Stimulated activated CD4-positive, alpha-beta T cell treated with anti-CD3 and anti-CD28 coated beads, TNF-alpha, amount 100 ng/mL, for 48 hours (primary cell): ENCODE measurements at places on chromosomes 3 and 15.
A peak's percentile ranks its signal among the peaks of the same experiment; 100 is the strongest.

- DNase-seq = no peak
Observed at GRCh38 chr3:35849963-35850362, 210.6 kb downstream of the ARPP21 start.

DNA sequence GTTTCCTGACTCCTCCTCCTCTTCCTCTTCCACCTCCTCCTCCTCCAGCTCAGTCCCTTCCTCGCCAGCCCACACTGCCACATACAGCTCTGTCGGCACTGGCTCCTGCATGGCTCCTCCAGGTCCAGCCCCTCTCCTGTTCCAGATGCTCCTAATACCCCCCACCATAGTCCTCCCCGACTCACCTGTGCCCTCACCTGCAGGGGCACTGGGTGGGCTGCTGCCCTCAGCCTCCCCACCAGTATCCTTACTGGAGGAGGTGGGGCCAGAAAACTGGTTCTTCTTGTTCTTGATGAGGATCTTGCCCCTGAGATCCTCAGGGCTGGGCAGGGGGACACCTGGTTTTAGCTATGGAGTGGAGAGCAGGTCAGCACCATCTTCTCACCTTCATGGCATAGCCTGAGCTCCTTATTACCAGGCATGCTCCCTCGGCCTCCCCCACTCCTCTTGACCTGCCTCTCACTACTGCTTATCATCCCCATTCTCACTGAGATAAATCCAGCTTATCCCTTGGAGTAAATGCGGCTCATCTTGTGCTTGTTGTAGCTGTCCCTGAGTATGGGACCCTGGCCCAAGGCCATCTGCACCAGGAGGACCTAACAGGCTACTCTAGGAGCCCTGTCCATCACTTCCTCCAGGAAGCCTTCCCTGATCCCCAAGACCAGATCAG lies 11.0 kb downstream of the PLCB2 start:
- DNase-seq = no peak

- DNase-seq = no peak
Observed at GRCh38 chr3:151859233-151859673, 14.2 kb upstream of the SUCNR1 start.

GRCh38 chr3:111321786-111322185 lies 220.2 kb upstream of the CD96 start:
- DNase-seq = no peak

- DNase-seq = peak; percentile 38
Observed at GRCh38 chr3:10366651-10367101, 45.8 kb upstream of the SEC13 start.

- DNase-seq = no peak
Observed at GRCh38 chr15:27232876-27233275, 261.9 kb downstream of the GABRG3 start.

- no peak for DNase-seq
Observed at GRCh38 chr3:146249921-146250320, 984 bp downstream of the PLSCR4 start.

DNA sequence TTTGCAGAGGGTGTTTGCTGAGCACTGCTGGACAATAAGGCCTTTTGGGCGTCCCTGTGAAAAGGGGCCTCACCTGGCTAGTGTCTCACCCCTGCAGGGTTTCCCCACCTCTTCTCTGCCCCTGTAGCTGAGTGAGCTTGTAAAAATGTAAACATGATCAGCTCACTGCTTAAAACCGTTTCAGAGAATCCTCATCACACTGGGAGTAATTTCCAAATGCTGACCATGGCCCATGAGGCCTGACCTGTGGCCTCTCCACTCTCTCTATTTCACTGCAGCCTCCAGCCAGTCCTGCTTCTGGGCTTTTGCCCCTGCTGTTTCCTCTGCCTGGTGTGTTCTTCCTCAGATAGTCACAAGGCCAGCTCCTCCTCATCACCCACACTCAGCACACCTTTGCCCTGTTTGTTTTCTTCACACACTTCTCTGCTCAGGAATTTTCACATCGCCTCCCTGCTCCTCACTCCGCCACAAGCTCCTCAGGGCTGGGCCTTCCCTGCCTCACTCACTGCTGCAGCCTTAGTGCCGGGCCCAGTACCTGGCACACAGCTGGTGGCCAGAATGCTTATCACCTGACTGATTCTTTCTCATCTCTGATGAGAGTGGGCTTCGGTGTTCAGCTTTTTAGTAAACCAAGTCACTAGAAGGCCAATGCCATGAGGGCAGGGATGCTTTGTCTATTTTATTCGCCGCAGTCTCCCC lies 79.3 kb upstream of the SEC13 start:
- DNase-seq = no peak

DNA sequence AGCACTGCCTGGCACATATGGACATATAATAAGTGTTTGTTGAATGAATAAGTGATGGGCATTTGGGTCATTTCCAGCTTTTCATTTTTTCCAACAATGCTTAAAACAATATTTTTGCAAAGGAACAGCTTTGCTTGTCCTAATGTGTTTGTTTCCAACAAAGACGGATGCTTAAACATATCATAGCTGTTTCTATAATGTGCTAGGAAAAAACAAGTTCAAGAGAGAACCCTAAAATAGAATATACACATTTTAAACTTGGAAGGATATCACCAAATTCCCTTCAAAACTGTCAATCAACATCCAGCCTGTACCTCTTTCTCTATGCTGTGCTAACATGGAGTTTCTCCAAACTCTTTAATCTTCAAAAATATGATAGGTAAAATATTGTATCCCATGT lies 224.5 kb upstream of the WNT5A start:
- no peak for DNase-seq

DNA sequence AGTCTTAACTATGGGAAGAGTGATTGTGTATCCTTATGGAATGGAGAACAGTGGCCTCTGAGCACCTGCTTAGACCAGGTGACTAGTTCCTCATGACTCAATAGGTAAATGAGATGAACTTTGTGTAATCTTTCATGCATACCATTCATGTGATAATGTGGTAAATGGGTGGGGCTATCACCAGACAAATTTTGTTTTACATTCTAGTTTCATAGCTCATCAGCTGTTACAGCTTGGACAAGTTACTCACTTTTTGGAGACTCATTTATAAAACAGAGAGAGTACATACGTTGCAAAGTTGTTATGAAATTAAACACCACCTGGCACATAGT lies 103.7 kb upstream of the TGFBR2 start:
- no peak for DNase-seq

- no peak for DNase-seq
Observed at GRCh38 chr15:25714538-25714840, 148.6 kb downstream of the ATP10A start.

DNA sequence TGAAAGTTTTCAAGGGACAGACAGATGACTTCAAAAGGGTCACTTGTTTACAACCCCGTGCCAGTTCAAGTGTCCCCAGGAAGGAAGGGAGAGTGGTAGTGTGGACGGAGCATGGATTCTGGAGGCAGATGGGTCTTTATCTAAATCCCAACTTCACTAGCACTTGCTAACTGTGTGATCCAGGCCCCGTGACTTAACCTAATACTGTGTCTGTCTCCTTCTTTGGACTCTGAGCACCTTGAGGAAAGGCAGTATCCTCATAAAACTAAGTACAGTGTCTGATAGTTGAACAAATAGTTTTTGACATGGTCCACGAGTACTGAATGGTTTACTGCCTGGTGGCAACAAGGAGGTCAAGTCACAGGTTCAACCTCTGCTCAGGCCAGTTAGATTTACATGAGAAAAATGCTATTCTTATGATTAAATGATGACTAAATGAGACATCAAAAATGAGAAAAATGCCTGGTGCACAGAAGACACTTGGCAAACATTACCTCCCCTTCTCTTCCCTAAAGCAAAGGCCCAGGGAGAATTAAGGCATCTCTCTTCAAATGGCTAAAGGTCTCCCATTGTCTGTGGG lies 48.9 kb downstream of the ABCC5 start:
- DNase-seq = no peak

- no peak for DNase-seq
Observed at GRCh38 chr3:46433841-46434240, 26.8 kb downstream of the CCRL2 start.

GRCh38 chr3:187286467-187287059 lies 5.0 kb downstream of the MASP1 start:
- DNase-seq = no peak

DNA sequence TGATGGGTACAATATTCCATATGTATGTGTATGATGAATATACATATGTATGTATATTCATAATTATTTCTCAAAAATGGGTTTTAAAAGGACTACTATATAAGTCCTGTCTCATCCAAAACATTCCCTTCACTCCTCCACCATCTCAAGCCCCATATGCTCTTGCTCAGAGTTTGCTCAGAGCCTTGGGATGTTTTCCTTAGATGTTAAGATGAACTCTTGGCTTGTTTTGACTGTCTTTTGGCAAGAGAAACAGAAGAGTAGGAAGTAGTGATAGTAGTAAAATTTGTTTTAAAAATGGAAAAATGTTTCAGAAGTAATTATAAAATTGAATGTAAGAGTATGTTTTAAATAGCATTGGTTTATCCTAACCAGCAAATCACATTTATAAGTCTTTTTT lies 6.2 kb upstream of the EPHA3 start:
- DNase-seq = no peak

DNA sequence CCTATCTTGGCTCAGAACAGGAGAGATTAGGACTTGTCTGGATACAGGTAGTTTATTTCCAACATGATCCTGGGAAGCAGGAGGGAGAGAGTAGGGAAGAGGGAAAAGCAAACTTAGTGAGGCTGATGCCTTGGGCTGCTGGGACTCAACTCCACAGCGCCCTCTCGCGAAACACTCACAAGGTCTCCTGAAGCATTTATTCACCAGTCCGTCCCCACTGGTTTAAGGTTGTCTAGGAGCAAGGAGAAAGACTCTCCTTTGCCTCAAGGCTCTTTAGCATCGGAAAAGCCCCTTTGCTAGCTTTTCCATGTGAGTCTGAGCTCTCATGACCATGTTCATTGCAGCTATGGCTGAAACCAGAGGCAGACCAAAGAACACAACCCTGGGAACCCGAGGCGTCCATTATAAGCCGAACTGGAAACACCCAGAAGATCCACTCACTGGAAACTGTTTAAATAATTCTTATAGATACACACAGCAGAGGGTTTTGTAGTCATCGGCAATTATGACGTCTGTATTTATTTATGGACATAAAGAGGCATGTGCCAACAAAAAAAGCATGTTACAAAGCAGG lies 244.5 kb downstream of the CD47 start:
- peak; percentile 4 for DNase-seq

DNA sequence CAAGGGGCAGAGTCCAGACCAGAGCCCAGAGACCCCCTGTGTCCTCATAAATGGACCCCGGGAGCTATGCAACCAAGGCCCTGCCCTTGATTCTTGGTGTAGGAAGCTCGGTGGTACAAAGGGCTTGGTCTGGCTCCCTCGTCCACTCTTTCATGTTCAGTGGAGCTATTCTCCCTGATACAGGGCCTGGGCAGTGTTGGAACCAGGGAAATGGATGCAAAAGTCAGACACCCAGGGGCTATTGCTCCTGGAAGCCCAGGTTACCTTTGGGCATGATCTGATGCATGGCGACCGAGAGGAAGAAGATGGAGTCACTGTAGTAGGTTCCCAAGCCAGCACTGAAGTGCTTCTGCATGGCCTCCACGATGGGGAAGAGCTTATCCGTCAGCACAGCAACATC lies 44.5 kb downstream of the XXYLT1 start:
- DNase-seq = no peak

GRCh38 chr3:114569186-114569585 lies 275.4 kb downstream of the TIGIT start:
- DNase-seq = no peak

DNA sequence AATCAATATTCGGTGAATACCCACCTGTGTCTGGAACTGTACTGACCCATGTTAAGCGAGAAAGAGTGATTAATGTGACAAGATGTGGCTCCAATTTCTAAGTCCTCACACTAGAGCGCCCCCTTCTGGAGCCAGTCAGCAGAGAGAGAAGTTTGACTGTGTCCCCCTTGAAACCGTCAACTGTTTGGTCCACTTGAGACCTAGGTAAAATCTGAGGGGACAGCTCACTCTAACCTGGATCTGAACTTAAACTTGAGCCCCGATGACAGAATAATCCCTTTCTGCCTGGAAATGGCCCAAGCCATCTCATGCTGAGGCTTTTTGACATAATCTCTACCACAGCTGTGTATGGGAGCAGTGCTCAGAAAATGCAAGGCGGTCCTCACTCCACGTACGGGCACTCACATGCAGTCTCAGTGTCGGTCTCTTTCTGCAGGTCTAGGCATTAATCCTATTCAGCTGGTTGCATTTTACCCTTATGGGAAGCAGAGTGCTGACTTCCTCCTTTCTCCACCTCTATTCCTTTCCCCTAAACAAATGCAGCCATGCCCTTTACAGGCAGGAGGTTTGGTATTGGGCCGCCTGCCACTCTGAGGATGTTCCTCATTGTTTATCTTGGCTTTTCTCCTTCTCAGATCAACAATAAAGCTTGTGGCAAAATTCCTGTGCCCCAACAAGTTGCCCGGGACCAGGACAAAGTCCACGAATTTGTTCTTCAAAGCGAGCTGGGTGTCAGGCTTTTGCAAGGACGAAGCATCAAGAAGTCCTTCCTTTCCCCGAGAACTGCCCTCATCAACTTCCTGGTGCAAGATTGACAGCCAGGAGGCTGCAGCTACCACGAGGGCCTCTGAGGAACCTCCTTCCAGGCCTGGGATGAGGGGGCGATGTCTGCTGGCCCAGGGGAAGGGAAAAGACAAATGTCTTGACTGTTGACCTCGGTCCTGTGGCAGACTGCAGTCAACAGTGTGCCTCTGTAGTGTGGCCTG lies 47.5 kb upstream of the LIMD1 start:
- DNase-seq = no peak

GRCh38 chr15:81434851-81435250 lies 60.8 kb upstream of the TMC3 start:
- no peak for DNase-seq

DNA sequence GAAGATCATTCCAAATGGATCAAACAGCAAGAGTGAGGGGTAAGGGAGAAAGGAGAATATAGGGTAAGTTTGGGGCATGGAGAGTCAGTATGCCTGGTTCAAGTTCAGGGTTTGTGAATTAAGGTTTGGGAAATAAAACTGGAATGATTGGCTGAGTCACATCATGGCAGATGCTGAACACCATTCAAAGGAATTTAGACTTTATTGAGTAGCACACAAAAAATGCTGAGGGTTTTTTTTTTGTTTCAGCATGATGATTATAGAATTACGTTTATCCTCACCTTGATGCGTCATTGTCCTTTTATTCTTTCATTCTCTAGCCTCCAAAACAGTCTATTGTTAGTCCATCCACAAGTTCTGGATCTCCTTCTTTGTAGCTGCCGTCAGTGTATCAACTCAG lies 220.0 kb upstream of the UMPS start:
- no peak for DNase-seq

GRCh38 chr15:22866079-22866478 lies 27.6 kb downstream of the NIPA2 start:
- no peak for DNase-seq

DNA sequence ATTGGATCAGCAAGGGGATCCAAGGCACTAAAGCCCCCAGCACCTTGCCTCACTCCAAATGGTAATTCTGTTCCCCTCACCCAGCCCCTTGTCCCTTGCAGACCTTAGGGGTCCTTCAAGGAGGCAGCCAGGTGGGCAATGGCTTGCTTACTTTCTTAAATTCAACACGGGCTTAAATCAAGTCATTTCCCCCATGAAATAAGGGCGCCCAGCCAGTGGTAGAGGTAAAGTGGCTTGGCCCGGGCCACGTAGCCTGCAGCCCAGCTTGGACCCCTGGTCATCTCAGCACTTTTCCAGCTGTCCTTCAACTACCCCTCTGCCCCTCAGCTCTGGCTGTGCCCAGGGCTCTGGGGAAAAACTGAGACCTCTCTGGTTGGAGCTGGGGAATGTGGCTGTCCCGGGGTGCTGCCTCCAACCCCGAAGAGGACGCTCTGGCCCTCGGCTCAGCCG lies 1.2 kb downstream of the PSTPIP1 start:
- no peak for DNase-seq
